ENCODE measurements at places on chromosomes 2 and 18.

DNA sequence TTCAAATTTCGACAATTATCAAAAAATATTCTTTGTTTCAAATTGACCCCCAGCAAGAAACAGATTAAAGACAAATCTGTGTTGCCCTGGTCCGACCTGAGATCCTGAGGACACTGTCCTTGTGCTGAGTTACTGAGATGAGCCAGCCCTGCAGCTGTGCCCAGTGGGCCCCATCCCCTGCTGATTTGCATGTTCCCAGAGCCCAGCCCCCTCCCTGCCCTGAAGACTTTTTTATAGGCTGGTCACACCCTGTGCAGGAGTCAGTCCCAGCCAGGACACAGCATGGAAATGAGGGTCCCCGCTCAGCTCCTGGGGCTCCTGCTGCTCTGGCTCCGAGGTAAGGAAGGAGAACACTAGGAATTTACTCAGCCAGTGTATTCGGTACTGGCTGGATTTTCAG, 31.4 kb upstream of the ZNG1B start:
- H3K36me3 ChIP-seq = no peaks in the 10 kb centered on the region
- no peak overlapping the region for H3K27ac ChIP-seq
- DNase-seq = no peak
- H3K27me3 ChIP-seq = peaks cover 12% of the 10 kb centered on the region

GRCh38 chr2:207394812-207395534, 134.8 kb upstream of the CREB1 start:
- H3K4me1 ChIP-seq = no peaks in the 10 kb centered on the region
- DNase-seq = no peak
- no peak overlapping the region for H3K27ac ChIP-seq
- H3K27me3 ChIP-seq = no peaks in the 10 kb centered on the region

DNA sequence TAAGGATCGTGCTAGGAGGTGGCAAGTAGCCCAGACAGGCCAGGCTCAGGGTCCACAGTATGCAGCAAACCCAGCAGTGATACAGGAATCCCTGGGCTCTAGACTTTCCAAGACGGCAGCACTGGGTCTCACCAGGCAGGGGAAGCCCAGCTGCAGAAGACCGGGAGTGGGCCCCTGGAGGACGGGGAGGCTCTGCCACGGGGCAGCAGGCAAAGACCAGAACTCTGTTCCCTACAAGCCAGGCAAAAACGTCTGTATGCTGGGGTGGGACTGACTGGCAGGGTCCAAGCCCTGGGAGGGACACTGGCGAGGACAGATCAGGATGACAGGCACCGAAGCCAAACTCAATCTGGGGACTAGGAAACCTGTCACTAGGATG, 98.9 kb upstream of the SEC11C start:
- no peaks in the 10 kb centered on the region for H3K4me1 ChIP-seq
- H3K27ac ChIP-seq = no peak overlapping the region
- no peaks in the 10 kb centered on the region for H3K27me3 ChIP-seq
- DNase-seq = no peak

DNA sequence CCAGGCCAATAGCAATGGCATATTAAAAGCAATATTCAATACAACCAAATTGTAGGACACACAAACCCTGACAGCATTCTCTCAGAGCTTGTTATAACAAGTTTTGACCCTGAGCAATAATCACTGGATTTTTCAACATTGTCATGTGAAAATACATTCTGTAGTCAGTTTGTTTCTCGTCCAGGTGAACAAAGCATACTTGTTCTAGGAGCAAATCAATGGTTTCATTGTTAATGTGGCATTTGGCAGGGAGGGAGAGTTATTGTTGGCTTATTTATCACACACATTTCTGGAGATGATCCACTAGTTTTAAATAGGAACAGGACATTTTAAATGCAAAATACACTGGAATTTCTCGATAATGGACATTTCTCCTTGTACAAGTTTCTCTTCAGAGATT, 69.9 kb upstream of the L3MBTL4 start:
- H3K27ac ChIP-seq = no peak overlapping the region
- no peak overlapping the region for H3K4me3 ChIP-seq

- no peaks in the 10 kb centered on the region for H3K27me3 ChIP-seq
- no peaks in the 10 kb centered on the region for H3K36me3 ChIP-seq
- no peaks in the 10 kb centered on the region for H3K4me1 ChIP-seq
Measured at GRCh38 chr2:15745907-15746702, 154.4 kb downstream of the DDX1 start.

- no peak overlapping the region for H3K27ac ChIP-seq
- no peaks in the 10 kb centered on the region for H3K4me1 ChIP-seq
- H3K36me3 ChIP-seq = no peaks in the 10 kb centered on the region
Measured at GRCh38 chr2:31049264-31049663, 89.0 kb downstream of the GALNT14 start.

DNA sequence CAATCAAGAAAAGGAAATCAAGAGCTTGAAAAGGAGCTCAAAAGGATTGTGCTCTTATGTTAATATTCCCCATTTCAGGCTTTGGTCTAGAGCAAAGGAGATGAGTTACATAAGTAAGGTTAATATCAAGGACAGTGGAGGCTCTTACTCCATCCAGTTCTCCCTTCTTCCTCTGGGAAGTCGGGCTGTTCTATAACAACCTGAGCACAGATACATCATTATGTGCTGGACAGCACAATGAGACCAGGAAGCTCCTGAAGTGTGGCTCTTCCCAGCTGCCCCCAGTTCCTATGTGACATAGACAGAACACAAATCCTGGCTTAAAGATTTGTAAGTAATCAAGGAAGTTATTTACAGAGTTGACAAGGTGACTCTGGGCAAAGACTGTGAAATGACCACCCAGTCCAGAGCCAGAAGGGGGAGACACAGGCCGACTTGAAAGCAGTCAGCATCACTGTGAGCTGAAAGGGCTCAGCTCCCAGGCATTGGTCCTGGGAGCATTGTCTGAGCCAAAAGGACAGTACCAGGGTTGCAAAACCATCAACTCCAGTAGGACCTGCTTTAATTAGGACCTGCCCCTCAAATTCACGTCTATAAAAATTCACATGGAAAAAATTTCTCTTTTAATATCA, 917.6 kb upstream of the ACVR2A start:
- H3K4me1 ChIP-seq = no peaks in the 10 kb centered on the region
- peak; percentile 1 for DNase-seq
- H3K36me3 ChIP-seq = no peaks in the 10 kb centered on the region
- no peak overlapping the region for H3K27ac ChIP-seq
- H3K4me3 ChIP-seq = no peak overlapping the region

GRCh38 chr2:38540580-38541286, 62.0 kb downstream of the HNRNPLL start:
- H3K27me3 ChIP-seq = no peaks in the 10 kb centered on the region
- no peak overlapping the region for H3K4me3 ChIP-seq
- H3K36me3 ChIP-seq = no peaks in the 10 kb centered on the region
- peaks cover 23% of the 10 kb centered on the region for H3K4me1 ChIP-seq
- H3K27ac ChIP-seq = no peak overlapping the region

- no peak overlapping the region for H3K4me3 ChIP-seq
- H3K27ac ChIP-seq = no peak overlapping the region
- peak; percentile 10 for DNase-seq
- H3K4me1 ChIP-seq = peaks cover 2% of the 10 kb centered on the region
- H3K36me3 ChIP-seq = peaks cover 57% of the 10 kb centered on the region
- H3K27me3 ChIP-seq = no peaks in the 10 kb centered on the region
Measured at GRCh38 chr18:36809590-36810381, 19.0 kb downstream of the TPGS2 start.

- no peak overlapping the region for H3K27ac ChIP-seq
- H3K36me3 ChIP-seq = no peaks in the 10 kb centered on the region
- no peaks in the 10 kb centered on the region for H3K4me1 ChIP-seq
- no peaks in the 10 kb centered on the region for H3K27me3 ChIP-seq
- H3K4me3 ChIP-seq = no peak overlapping the region
Measured at GRCh38 chr2:114550895-114551793, 108.7 kb downstream of the DPP10 start.

DNA sequence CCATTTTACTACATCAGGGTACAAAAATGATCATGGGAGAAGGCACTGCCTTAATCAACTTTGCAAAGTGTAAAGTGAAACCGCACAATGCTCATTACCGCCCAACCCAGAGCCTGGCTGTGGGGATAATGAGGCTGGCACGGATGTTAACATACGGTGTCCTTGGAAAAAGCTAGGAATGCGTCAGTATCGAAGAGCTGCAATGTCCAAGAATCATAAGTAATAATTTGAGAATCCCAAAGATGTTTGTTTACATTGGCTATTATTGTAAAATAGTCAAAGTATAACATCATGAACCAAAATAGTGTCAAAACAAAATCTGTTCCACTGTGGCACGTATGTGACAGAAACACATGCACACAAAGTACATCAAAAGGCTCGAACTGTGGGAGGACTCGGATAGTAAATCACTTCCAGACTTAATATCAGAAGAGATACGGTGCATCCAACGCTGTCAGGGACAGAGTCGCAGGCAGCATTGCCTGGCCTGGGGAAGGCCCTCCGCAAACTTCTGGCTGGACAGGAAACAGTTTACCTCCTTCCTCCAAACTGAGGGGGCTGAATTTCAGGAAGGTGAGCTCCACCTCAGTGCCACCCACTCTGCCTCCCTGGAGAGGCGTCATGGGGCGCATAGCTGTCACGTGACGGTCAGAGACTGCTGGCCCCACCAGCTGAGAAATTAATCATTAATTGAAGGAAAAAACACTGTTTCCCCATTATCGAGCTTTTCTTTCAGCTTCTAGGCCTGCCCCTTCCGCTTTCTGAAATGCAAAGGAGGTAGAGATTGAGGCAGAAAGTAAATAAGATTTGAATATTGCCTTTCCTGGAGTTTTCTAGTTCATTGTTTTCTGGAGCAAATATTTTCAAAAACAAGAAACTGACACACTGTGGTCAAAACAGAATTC, 1.8 kb upstream of the ID2 start:
- H3K36me3 ChIP-seq = no peaks in the 10 kb centered on the region
- H3K27me3 ChIP-seq = peaks cover 40% of the 10 kb centered on the region
- H3K27ac ChIP-seq = no peak overlapping the region
- no peak for DNase-seq
- H3K4me3 ChIP-seq = peak overlapping the region; percentile 74

GRCh38 chr2:72222829-72223564, 75.3 kb upstream of the CYP26B1 start:
- H3K4me1 ChIP-seq = no peaks in the 10 kb centered on the region
- H3K4me3 ChIP-seq = no peak overlapping the region
- no peaks in the 10 kb centered on the region for H3K36me3 ChIP-seq
- H3K27me3 ChIP-seq = no peaks in the 10 kb centered on the region
- H3K27ac ChIP-seq = no peak overlapping the region
- no peak for DNase-seq

GRCh38 chr18:23635283-23636070, 27.2 kb downstream of the ANKRD29 start:
- no peaks in the 10 kb centered on the region for H3K36me3 ChIP-seq
- no peak for DNase-seq
- H3K27me3 ChIP-seq = no peaks in the 10 kb centered on the region
- no peak overlapping the region for H3K4me3 ChIP-seq
- H3K27ac ChIP-seq = no peak overlapping the region

All from CD4-positive, alpha-beta T cell (primary cell).